ENCODE measurements at places on chromosomes 7 and 10. TPM values are rescaled to one million over a fixed set of nuclear protein-coding genes. Genes with fewer than 3 reads are reported as not detected.
A peak's percentile ranks its signal among the peaks of the same experiment; 100 is the strongest.

GRCh38 chr10:3192856-3193635, 20.5 kb upstream of the PITRM1 start:
- DNase-seq, result peak; percentile 64

DNA sequence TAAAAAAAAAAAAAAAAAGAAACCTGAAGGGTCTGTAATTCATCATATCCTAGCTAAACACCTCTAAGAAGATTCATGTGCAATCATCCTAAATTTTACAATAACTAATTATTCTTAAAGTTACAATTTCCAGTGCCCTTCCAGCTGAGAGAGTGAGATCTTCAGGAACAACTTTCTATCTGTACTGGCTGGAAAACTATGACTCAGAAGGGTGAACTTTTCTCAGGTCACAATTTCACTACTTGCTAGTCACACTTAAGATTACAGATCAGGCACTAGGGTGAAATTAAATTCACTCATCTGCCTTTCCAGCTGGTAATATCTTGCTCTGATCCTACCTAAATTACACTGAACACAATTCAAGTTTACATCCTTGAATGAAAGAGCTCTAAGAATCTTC, 158.8 kb downstream of the ANK3 start:
- DNase-seq, result no peak

- no peak for DNase-seq
These were observed 16.0 kb downstream of the MNX1 start for GRCh38 chr7:156994417-156994816.

FXYD4 gene
- not detected for total RNA-seq

GRCh38 chr7:118938845-118939244, 714.3 kb downstream of the ANKRD7 start:
- no peak for DNase-seq

GRCh38 chr10:10845826-10846503, 171.7 kb upstream of the CELF2 start:
- no peak for DNase-seq

DNA sequence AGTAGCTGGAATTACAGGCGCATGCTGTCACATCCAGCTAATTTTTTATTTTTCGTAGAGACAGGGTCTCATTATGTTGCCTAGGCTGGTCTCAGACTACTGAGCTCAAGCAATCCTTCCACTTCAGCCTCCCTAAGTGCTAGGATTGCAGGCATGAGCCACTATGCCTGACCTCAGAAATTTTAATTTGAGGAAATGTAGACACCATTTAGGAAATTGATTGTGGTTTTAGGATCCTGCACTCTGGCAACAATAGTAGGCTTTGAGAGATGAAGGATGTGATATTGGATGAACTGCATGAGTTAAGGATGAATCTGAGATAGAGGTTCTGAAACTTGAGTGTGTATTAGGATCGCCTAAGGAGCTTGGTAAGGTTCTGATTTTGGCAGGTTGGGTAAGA, 66.5 kb downstream of the PPP1R9A start:
- DNase-seq, result no peak

RNF133 gene
- 0.49 TPM for total RNA-seq

GRCh38 chr7:96090756-96091155, 231.1 kb downstream of the SLC25A13 start:
- no peak for DNase-seq

NANOS1 gene
- total RNA-seq, result 2.2 TPM

DNA sequence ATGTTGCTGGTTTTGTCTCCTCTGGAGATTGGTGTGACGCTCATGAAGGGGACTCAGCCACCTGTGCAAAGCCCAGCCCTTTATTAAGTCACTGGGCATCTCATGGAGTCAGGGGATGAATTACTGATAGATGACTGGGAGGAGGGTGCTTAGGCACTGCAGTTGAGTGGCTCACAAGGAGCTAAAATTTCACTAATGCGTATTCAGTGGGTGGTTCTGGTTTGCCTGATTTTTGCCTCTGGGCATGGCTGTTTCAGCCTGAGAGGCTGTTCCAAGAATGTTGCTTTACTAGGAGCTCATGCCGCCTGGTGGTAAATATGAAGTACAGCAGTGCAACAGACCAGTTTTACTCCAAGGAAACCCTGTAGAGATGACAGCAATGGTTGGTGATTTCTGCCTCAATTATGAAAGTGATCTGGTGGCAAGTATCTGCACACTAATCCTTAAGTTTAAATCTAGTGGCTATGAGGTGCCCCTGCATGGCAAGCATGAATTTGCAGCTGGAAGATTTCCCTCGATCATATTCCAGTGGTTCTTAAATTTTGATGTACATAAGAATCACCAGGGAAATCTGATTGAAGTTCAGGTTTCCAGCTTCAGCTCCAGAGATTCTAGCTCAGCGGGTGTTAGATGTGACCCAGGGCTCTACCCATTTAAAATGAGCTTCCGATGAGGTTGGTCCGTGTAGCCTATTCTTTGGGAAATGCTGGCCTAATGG, 19.9 kb downstream of the ACTA2 start:
- DNase-seq, result peak; percentile 91

TSPAN33 gene
- total RNA-seq, result 1.7 TPM

- no peak for DNase-seq
These were observed 178.0 kb downstream of the JCAD start for GRCh38 chr10:29881336-29881771.

SLC18A3 gene
- not detected for total RNA-seq

GRCh38 chr7:143012409-143012808, 14.5 kb downstream of the OR9A2 start:
- DNase-seq, result no peak

DNA sequence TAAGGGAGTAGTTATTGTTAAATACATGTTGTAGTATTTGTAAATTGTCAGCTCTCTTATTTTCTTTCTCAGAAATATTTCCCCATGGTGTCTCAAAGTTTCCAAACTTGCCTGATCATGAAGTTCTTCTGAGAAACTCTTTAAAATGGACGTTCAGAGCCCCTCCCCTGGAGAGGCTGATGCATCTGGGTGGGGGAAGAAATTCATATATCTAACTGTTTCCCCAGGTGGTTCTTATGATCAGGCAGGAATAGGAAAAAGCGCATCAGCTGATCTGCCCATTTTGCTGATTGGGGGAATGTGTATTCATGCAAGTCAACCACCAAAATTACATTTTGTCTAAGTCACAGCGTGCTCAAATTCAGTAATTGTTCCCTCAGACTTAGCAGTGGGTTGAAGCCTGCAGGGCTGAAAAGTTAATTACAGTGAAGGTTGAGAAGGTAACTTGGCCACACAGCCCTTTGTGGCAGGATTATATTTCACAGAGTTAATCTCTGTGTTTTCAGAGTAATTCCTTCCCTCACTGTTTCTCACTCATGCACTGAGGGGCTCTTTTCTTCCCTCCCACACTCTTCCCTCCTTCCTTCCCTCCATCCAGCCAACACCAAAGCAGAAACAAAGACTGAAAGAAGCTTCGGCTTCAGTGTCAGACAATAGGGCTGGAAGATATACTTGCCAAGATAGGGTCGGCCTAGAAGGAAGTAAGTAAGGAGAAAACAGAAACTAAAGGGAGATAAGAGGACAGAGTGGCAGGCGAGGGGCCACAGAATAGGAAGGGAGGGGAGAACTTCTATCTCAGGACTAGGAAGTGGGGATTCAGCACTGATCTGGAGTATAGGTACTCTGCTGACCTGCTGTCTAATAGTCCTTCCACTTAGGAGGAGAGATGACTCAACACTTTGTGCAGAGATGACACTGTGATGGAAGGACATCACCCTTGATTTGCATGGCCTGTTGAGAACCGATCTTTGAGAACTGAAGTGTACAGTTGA, 50.5 kb upstream of the STARD3NL start:
- no peak for DNase-seq
